ENCODE measurements at places on chromosomes 7 and 10. TPM values are rescaled to one million over a fixed set of nuclear protein-coding genes. Genes with fewer than 3 reads are reported as not detected.

Gene MGAM2
- 0.10 TPM for total RNA-seq

Gene MLXIPL
- 0.55 TPM for total RNA-seq

Gene SPDYE11
- 0.06 TPM for total RNA-seq

Gene FGFBP3
- 17.5 TPM for total RNA-seq

Gene TCAF1
- total RNA-seq: 108 TPM

Gene CYP2C8
- total RNA-seq: 1.8 TPM

Gene HOXA5
- 20.6 TPM for total RNA-seq

Gene NPFFR1
- 0.50 TPM for total RNA-seq

Gene UNCX
- total RNA-seq: 1.8 TPM

Gene CCDC186
- 50.7 TPM for total RNA-seq

All from spinal cord (tissue), 10 donors.